ENCODE measurements at places on chromosomes 3 and 15.

DNA sequence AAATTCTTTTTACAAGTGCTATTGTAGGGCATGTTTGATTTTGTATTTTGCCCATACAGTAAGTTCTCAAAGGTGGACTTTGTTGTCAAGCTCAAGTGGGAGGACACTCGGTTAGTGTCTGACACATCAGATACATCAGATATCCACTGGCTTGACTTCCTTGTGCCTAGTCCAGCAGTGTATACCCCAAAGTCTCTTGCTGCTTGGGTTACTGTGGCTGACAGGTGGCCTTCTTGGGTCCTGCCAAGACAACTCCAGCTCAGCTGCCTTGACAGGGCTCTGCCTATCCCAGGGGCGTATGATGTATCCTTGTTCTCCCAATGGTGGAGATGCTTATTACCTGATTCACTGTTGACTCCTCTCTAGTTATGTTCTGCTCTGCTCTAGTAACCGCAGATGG is 214.9 kb downstream of the CBLB start:
- DNase-seq = no peak

GRCh38 chr3:160806094-160806493 is 50.1 kb downstream of the PPM1L start:
- DNase-seq = no peak

GRCh38 chr3:126971891-126972351 is 11.0 kb upstream of the PLXNA1 start:
- no peak for DNase-seq

DNA sequence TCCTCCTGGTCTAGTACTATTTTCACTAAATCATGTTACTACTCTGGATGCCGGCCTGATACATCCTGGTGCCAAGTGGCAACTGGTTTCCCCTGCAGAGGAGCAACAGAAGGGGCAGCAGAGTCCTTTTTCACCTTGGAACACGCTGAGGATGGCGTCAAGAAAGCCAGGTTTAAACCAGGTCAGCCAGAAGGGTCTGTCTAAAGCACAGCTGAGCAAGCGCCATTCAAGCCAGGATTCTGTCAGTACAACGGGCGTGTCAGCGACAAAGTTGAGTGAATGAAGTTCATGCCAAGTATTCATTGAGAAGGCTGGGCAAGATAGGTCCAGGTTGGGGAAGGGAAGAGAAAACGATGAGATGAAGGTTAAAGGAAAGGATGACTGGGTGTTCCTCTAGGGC is 88.2 kb downstream of the FBN1 start:
- no peak for DNase-seq

GRCh38 chr3:9161298-9161697 is 88.1 kb downstream of the SRGAP3 start:
- DNase-seq = no peak

DNA sequence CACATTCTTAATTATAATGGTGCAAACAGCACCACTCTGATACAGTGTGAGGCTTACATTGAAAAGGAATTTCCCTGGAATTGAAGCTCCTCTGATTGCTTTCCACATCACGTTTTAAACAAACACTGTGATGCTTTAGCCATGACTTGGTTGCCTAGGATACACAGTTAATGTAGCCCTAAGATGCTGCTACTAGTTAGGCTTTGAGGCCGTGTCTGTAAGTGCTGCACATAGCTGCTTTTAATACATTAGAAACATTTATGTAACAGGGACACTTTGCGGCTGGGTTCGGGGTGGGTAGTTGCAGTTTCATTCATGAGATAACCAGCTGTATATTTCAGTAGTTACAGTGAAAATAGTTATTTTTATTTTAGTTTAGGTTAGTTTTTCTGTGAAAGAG is 334.7 kb downstream of the NLGN1 start:
- no peak for DNase-seq

- DNase-seq = no peak
Observed at GRCh38 chr3:134378818-134379217, 4.6 kb upstream of the AMOTL2 start.

GRCh38 chr15:42009474-42009873 is 11.4 kb downstream of the PLA2G4E start:
- no peak for DNase-seq

DNA sequence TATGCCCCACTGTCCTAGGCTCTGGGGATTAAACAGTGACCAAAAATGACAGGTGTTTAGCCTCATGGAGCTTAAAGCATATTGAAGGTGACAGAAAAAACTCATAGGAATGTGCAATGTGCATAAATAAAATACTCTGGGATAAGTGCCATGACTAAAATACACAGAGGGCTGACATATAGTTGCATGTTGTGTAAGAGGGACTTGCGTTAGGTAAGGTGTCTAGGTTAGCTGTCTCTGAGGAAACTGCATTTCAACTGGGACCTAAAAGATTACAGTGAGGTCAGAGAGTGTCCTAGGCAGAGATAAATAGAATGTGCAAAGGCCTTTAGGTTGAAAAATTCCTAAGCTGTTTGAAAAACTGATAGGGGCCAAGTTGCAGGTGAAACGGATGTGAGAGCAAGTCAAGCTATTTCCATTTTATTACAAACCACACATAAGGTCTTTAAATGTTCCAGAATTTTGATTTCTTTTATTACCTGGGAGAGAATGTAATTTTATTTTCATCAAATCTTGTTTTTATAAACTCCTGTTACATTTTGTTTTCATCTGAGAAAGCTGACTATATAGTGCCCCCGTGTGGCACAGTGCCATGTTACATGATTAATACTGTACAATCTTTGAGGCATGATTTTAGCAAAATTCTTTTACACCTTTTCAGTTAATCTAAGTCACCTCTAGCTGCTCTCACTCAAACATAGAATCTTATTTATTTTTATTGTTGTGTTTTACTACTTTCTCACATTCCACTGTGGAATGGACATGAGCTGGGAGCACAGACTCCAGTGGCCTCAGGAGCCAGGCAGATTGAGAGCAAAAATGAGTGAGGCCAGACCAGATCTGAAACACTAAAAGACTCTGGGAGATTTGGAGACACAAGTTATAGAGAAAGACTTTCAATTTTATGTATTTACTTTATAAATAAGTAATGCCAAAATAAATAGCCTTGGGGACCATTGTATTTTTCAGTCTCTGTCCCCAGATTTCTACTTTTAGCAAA is 259.6 kb upstream of the ZNF717 start:
- no peak for DNase-seq

GRCh38 chr3:128153156-128154041 is at the start of gene EEFSEC:
Gene EEFSEC, plus strand, starts transcription at chr3:128153481. Its CDS starts 27 bp downstream, at chr3:128153508.
- DNase-seq = peak; percentile 32

DNA sequence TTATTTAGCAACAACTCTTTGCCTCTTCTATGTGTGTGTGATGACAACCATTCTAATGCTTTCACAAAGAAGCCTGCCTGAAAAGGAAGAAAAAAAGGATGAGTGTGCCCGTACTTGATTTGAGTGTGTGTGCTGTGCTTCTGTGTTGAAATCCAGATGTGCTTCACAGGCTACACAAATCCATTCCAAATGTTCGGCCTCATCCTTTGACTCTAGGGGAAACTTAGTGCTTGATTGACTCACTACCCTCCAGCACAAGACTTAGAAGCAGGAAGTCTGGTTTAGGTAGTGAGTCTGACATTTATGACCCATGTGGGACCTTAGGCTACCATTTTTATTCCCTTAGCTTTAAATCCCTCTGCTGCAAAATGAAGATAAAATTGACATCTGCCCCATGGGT is 108.8 kb upstream of the PLAAT1 start:
- no peak for DNase-seq

GRCh38 chr3:94036909-94037507 is 8.6 kb upstream of the STX19 start:
- no peak for DNase-seq

- no peak for DNase-seq
Observed at GRCh38 chr3:157145606-157146322, 14.2 kb downstream of the CCNL1 start.

DNA sequence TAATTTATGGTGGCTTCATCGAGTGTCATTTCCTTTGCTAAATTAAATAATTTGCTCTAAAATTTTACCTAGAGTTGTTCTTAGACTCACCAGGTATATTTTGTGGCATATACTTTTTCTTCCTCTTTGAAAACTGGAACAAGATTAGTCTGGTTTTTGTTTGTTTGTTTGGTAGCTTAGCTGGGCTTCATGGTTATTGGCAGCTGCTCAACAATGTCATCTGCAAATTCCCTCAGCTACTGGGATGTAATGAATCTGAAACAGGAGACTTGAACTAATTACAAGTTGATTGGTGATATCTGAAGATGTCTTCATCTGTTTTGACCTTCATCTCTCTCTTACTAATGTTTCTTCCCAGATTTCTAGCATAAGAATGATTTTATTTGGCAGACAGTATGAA is 270.5 kb upstream of the P2RY1 start:
- DNase-seq = no peak

- no peak for DNase-seq
Observed at GRCh38 chr3:64216274-64217147, 8.8 kb downstream of the PRICKLE2 start.

DNA sequence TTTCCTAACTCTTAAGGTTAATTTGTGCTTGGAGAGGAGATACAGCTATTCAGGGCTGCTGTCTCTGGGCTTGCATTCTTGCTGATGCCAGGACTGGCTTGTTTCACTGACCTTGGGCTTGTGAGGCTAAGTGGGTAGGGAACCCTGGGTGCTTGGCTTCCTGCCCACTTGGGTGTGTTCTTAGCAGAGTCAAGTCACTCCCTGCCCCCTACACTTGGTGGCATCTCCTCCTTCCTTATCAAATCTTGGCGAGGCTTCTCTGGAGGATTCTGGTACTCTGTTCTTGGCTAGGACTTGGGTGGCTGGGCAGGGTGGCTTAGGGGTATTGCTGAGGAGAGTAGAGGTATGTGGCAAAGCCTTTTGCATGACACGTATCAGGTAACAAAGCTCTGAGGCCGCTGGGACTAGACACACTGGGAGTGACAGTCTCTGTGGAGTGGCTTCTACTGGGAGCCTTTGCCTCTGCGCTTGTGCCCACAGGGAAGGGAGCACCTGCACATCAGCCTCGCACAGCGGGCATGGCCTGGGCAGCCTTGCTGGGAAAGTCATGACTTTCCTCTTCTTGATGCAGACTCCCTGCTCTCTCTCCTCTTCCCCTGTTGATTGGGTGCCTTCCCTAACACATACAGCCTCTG is 41.8 kb downstream of the CHCHD6 start:
- DNase-seq = no peak

DNA sequence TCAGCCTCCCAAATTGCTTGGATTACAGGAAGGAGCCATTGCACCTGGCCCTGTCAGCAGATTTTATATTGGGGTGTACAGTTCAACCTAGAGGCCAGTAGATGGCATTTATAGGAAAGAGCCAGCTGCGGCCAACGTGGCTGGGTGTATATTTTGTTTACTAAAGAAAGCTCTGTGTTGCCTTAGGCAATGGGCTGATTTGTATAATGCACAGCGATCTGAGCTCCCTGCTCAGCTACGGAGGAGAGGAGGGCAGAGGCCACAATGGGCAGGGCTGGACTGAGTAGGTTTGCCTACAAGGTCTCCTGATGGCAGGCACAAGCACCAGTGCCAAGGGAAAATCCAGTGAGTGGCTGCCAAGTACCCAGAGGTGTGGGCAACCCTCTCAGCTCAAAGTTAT is 282.4 kb downstream of the ARPP21 start:
- no peak for DNase-seq

DNA sequence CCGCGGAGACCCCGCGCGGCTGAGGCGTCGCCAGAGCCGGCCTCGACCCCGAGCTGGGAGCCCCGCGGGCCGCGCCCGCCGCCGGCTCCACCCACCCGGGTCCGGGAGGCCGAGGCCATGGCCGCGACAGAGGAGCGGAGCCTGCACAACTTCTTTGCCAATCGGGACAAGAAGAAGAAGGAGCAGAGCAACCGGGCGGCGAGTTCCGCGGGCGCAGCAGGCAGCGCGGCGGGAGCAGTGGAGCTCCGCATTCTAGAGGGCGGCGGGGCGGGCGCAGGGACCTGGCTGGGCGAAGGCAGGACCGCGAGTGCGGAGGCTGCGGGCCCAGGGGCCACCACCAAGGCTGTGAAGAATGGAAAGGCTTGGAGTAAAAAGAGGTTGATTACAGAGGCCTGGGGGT is 37.6 kb upstream of the EPHA6 start:
- no peak for DNase-seq

DNA sequence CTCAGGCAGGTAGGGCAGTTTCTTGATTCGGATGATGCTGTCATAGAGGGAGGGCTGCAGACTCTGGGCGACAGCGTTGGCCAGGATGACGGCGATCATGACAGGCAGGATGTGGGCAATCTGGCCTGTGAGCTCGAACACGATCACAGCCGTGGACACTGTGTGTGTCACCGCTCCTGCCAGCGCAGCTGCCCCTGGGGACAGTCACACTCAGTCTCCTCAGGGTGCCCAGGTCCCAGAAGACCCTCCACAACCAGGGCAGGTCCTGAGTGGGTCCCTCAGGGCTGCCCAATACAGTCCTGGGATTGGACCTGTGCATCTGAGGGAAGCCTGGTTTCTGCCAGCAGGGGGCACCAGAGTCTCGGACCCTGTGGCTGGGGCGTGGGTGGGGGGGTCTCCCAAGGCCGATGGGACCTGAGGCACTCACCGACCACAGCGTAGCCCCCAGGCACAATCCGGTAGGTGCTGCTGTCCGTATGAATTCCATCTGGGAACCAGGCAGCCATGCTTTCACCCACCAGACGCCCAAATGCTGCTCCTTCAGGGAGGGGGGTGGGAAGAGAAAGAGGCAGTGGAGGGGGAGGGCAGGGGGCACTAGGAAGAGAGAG is 7.2 kb downstream of the CLCN2 start:
- no peak for DNase-seq

DNA sequence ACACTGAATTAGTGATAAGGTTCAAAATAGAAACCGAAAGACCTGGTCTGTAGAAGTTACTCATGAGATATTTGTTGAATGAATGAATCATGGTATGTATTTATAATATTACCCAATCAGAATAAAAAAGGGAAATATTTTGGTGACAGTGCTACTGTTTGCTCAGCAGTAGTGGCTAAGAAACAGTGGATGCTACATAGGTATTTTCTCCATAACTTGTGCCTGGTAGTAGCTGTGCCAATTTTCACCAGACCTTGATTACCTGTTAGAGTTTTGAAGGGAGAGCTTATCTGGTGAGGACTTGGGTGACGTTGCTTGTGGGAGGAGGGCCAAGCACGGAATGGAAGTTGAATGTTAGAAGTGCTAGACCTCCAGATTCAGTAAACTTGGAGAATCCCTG is 14.3 kb downstream of the LIMD1 start:
- DNase-seq = no peak

GRCh38 chr3:136142592-136142991 is 53.5 kb downstream of the MSL2 start:
- DNase-seq = no peak

DNA sequence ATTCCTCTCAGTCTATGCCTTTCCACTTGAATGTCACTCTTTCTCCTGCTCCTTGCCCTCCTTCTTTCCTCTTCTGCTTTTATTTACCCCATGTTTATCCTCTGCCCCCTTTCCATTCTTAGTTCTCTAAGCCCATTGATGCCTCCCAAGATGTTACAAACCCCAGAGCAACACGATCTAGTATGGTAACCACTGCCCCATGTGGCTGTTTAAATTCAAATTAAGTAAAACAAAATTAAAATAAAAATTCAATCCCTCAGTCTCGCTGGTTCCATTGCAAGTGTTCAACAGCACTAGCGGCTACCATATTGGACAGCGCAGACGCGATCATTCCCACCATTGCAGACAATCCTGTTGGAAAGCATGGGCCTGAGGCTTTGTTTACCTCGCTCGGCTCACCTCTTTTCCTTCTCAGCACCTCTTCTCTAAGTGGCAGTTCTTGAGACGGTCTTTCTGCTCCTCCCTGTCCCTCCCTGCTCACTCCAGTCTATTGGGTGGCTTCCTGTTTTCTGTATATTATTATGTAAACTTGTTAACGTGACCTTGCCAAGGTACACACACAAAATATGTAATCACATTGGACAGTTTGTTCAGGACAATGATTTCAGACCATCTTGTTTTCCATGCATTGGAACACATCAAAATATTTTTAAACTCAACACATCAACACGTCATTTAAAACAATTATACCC is 21.8 kb upstream of the CA12 start:
- no peak for DNase-seq

Measured in esophagus squamous epithelium (tissue), 5 donors.